Activated B cell treated with CpG ODN at 0.5 μM for 24 hours (primary cell): ENCODE measurements at places on chromosomes 4 and X.

DNA sequence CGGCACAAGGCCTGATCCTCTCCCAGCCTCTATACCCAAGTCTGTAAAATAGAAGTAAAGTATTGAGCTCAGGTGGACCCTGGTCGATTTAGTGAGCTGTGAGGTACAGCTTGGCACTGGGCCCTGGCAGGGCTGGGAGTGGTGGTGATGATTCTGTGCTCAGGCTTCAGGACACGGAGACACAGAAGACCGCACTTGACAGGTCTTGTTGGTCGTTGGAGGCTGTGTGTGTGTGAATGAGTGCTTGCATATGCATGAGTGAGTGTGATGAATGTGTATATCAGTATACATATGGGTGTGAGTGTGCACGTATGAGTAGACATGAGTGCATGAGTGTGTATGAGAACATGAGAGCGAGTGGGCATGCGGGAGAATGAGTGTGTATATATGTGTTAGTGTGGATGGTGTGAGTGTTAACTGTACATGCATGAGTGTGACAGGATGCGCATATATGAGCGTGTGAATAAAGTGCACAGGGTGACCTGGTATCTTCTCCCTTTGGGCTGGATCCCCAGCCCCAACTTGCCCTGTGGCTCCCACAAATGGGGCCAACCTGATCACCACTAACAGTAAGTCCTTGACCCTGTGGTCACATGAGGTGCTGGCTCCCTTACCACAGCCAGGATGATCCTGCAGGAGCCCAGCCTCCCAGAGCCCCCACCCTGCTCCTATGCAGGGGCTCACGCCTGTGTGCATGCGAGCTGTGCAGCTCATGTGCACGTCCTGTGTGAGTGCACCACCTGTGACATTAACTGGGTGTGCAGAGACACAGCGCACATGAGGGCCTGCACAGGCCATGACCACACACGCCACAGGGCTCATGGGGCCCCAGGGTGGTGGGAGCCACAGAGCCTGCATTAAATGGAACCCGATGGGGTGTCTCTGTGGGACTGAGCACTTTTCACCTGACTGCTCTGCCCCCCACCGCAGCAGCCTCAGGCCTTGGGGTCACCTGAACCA lies 20.8 kb downstream of the SH3BP2 start:
- DNase-seq: no peak

GRCh38 chr4:25694466-25694865 lies 38.8 kb downstream of the SLC34A2 start:
- no peak for DNase-seq

DNA sequence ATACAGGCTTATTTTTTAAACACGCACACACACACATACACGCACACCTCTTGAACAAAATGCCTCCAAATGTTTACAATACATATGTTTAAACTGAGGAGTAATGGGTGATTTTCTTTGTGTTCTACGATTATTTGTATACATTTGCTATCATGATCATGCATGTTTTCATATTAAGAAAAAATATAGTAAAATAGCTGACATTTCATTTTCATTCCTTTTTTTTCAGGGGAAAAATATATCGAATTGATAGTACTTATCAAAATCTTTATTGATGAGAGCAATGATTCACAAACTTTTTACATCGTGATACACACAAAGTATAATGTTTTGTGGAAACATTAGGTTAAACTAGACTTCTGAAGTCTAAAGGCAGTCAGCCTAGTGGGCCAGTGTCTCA lies 618.9 kb downstream of the TECRL start:
- DNase-seq: no peak

GRCh38 chr4:2275546-2276251 lies 13.8 kb upstream of the MXD4 start:
- no peak for DNase-seq

DNA sequence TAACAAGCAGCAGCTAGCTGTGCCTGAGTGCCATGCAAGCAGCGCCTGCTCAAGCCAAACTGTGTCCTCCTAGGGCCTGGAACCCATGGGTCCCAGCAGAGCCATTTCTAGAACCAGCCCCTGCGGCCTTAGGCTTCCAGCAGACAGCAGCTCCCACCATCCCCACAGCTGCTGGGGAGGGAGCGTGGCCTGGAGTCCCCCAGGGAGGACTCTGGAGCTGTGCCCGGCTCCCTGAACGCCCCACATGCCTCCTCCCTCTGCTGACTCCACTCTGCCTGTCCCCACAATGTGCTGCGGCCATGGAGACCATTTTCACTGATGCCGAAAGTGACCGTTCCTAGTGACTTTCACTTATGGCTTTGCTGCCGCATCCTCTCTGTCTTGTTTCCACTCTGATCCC lies 45.9 kb downstream of the GAK start:
- no peak for DNase-seq

- no peak for DNase-seq
Measured at GRCh38 chrX:142005532-142005931, 101.8 kb downstream of the MAGEC1 start.
